ENCODE measurements at places on chromosomes 7 and 10. TPM values are rescaled to one million over a fixed set of nuclear protein-coding genes. Genes with fewer than 3 reads are reported as not detected.

Gene MORN4
- total RNA-seq = 1.6 TPM

Gene CCDC146
- total RNA-seq = 0.43 TPM

Gene SEMA3C
- 325 TPM for total RNA-seq

Gene GNGT1
- total RNA-seq = not detected

Gene NUTM2D
- total RNA-seq = 5.1 TPM

Gene CPED1
- total RNA-seq = 0.39 TPM

Gene LRRC4
- 0.11 TPM for total RNA-seq

Gene EBLN1
- total RNA-seq = not detected

Gene NPFFR1
- total RNA-seq = not detected

Gene PLCE1
- under 0.01 TPM for total RNA-seq

Gene RET
- total RNA-seq = 0.11 TPM

Gene ZNF467
- 0.22 TPM for total RNA-seq

Gene ANKRD30A
- not detected for total RNA-seq

Gene TMEM270
- not detected for total RNA-seq

Gene NAT16
- not detected for total RNA-seq

Gene CAV1
- 1,157 TPM for total RNA-seq

Gene SKIDA1
- total RNA-seq = 7.5 TPM

Gene KIF11
- total RNA-seq = 6.3 TPM
